NCI-H1694 treated with DMSO at 0.1 percent for 48 hours (cell line): ENCODE measurements at places on chromosomes 11 and 22.

- no peak for DNase-seq
Observed at GRCh38 chr22:17980638-17981051, 43.7 kb downstream of the MICAL3 start.

DNA sequence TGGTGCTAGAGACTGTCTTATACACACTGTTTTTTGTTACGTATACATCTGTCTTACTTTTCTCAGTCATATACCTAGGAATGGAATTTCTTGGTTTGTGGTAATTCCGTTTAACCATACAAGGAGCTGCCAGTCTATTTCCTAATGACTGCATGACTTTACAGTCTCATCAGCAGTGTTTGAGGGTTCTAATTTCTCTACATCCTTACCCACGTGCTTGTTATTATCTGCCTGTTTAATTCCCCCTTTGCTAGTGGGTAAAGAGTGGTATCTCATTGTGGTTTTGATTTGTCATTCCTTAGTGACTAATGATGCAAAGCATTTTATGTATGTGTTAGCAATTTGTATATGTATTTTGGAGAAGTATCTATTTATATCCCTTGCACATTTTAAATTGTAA, 1008.0 kb downstream of the FAM181B start:
- no peak for DNase-seq

DNA sequence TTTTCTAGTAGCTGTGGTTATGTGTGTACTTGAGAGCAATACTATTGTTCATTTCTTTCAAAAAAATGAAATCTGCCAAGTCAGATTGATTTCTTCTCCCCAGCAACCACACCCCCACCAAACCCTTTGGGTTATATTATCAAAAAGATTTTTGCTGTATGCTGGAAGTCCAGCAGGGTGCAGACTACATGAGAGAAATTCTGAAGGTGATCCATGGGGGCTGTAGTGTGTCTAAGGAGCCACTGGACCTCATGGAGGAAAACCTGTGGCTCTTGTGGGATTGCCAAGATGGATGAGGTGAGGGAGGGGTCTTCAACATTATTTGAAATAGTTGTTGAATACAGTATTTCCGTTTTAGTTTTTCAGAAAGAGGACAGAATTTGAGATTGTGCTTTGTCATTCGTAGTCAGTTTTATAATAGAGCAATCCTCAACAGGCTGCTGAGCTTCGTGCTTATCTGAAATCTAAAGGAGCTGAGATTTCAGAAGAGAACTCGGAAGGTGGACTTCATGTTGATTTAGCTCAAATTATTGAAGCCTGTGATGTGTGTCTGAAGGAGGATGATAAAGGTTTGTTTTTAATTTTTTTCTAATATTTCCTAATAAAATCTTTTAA, 3.1 kb downstream of the EIF3M start:
- no peak for DNase-seq

DNA sequence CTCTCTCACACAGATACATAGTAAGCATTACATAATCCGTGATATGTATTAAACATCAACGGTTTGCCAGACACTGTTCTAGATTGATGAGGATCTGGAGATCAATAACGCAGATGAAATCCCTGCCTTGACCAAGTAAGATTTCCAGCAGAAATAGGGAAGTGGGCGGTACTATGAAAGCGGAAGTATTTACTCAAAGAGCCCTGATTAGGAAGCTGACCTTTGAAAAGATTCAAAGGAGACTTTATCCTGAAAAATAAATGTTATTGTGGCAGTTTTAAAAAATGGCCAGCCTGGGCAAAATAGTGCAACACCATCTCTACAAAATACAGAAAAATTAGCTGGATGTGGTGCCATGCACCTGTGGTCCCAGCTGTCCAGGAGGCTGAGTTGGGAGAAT, 26.8 kb downstream of the GAB2 start:
- DNase-seq = no peak

- DNase-seq = no peak
Observed at GRCh38 chr11:571802-572185, 4.5 kb upstream of the PHRF1 start.

- no peak for DNase-seq
Observed at GRCh38 chr11:76561245-76561644, 109.3 kb downstream of the LRRC32 start.

- no peak for DNase-seq
Observed at GRCh38 chr11:72552399-72552910, 118.1 kb upstream of the CLPB start.

GRCh38 chr11:88521399-88521798, 183.9 kb upstream of the CTSC start:
- no peak for DNase-seq

GRCh38 chr11:15801126-15801525, 555.2 kb downstream of the SOX6 start:
- no peak for DNase-seq

- peak; percentile 11 for DNase-seq
Observed at GRCh38 chr22:43053176-43053575, 36.0 kb downstream of the TTLL1 start.

- DNase-seq = no peak
Observed at GRCh38 chr11:102240502-102240901, 76.8 kb upstream of the BIRC3 start.

GRCh38 chr11:3644817-3645235, at the start of gene ART1:
ART1 (plus strand) TSS chr11:3645128; CDS start chr11:3659214, 14,086 bp downstream.
- DNase-seq = no peak

DNA sequence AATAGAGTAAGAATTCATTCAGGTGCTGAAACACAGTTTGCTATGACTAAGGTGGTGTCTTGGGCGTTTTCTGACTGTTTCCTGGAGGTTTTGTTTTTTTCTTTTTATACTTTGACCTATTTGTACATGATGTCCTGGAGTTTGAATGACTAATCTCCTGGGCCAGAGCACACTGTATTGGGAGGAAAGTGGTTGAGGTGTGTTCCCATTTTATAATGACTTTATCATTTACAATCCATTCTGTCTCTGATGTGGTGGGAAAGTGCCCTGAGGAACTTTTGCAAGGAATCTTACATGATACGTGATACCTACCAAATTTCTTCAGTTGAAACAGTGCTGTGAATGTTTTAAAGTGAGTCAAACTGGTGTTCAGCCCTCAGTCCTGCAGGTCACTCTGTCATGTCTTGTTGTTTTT, 80.8 kb downstream of the TNRC6B start:
- DNase-seq = no peak

- DNase-seq = no peak
Observed at GRCh38 chr11:2704896-2705606, 5.3 kb upstream of the KCNQ1OT1 start.

DNA sequence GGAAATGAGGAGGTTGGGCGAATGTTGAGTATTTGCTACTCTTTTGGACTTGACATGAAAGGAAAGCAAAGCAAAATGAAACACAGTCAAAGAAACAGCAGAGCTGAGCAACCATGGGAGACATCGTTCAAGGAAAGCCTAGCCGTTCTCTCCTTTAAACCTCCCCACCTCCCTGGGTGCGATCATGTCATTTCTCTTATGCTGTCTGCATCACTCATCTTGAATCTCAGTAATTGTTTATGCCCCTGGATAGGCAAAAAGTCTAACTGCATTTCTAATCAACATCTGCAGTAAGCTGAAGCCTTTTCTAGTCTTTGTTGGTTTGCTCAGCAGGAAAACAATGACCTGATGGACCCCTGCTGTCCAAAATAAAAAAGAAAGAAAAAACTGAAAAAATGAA, 107.0 kb downstream of the MSANTD4 start:
- no peak for DNase-seq

GRCh38 chr11:42085736-42086135, 626.3 kb upstream of the LRRC4C start:
- DNase-seq = no peak

DNA sequence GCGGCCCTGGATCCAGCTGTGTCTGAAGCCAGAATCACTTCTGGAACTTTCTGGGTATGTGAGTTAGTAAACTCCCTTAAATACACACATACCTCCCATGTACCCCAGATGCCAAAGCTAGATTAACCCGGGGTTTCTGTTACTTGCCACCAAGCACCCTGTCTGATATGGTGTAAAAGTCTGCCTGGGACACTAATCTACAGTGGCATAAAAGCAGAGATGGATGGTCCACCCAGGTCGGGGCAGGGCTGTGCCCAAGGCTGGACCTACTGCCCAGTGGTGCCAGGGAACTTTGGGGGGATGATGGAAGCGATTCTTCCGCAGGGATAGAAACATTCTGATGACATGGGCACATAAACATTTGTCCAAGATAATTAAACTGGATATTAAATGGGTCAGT, 12.7 kb downstream of the MRGPRF start:
- DNase-seq = no peak

GRCh38 chr11:126948563-126948962, 52.0 kb downstream of the KIRREL3 start:
- no peak for DNase-seq

DNA sequence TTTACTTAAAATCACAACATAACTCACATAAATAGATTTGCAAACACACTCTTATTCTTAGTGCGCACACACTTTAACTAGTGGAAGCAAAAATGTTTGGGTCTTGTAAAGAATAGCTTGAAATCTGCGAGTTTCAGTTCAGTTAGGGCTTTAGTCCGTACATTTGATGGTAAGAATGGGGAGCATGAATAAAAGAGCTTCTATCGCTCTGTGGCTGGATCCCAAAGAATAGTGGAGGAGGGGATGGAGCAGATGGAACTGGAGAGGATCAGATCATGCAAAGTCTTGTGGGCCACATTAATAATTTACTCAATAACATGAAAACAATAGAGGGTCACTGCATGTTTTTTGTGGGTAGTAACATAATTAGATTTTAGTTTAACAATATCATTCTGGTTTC, 44.3 kb downstream of the DNHD1 start:
- no peak for DNase-seq

DNA sequence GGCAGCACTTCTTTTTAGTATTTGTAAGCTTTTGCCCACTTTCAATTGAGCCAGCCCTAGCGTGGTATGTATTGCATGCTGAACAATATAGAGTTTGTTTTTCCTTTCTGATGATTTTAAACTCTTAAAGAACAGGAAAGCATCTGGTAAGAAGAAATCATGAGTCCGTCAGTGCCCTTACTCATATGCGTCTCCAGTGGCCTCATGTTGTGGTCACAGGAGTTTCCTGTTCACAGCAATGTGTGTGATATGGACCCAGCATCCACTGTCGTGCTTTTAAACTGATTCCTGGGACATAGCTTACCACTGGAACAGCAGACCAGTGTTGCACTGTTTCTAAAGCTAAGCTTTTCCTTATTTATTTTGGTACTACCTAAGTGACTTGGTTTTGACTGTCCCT, 40.1 kb downstream of the BID start:
- DNase-seq = no peak

DNA sequence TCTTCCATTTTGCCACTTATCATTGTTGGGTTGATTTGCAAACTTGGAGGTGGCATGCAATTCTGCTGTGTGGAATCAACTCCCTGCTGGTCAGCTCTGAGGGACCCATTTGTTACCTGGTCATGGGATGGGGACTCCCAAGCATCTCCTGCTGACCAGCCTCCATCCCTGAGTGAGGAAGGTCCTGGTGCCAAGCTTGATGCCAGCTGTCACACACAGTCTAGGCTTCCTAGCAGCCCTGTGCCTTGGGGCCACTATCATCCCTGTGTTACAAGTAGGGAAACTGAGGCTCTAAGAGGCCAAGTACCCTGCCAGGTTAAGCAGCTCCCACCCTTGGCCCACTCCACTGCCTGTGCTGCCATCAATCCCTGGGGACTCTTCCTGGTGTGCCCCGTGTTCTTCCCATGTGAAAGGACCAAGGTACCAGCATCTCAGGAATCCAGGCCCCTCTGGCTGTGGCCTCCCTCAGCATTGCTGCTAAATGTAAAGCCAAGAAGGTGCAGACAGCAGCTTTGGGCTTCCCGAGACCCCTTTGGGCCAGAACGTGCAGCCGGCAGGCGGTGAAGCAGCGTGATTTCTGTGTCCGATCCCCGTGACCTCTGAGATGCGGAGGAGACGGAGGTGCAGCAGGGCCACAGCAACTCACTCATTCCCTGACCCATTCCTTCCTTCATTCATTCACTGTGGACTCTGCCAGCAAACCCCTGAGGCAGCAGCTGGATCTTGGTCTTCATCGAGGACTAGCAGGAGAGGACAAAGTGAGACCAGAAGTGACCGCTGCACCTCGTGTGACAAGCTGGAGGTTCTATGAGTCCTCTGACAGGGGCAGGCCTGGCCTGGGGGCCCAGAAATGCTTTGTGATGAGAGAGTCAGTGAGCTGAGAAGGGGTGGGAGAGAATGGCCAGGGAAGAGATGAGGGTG, 49.7 kb downstream of the MYEOV start:
- DNase-seq = no peak

GRCh38 chr22:24567668-24568067, 11.9 kb downstream of the SNRPD3 start:
- no peak for DNase-seq

- DNase-seq = no peak
Observed at GRCh38 chr11:129804012-129804411, 11.6 kb upstream of the TMEM45B start.

DNA sequence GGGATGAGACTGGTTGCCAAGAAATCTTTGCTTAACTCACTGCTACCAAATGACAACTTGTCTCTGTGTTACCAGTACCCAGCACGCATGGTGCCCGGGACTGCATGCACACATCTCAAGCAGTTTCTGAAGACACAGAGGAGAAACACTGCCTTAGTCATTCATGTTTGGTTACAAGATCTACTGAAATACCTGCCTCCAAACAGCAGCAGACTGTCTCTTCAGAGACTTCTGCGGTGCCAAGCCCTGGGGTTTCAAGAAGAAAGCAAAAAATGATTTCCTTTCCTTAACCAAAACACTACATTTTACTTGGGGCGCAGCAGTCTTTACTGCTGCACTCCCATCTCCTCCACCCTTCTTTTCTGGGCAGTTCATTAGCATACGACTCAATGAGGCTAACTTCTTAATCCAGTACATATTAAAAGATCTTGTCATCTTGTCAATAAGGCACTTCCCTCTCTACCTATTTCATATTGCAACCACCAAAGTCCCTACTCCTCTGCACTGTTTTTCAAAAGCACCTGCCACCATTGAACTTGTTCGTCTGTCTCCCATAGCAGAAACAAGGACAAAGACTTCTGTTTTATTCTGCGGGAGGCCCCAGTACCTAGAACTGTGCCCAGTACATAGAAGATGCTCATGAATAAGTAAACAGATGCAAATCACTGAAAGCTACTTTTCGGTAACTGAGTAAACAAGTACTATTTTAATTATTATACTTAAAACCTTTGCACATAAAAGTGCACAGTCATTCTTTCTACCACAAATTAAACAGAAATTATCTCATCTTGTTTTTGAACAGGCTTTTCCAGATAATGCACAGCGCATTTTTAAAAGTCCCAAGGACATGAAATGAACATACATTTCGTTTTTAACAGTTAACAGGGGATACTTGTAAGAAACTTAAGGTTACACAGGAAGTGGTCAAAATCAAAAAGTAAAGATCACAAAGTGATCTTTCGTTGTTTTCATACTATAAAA, 4.0 kb downstream of the NAP1L4 start:
- no peak for DNase-seq
